Kidney epithelial cell (primary cell): ENCODE measurements at places on chromosomes 7 and 10.

GRCh38 chr10:132684164-132684891 lies 101.6 kb downstream of the NKX6-2 start:
- DNase-seq: no peak

DNA sequence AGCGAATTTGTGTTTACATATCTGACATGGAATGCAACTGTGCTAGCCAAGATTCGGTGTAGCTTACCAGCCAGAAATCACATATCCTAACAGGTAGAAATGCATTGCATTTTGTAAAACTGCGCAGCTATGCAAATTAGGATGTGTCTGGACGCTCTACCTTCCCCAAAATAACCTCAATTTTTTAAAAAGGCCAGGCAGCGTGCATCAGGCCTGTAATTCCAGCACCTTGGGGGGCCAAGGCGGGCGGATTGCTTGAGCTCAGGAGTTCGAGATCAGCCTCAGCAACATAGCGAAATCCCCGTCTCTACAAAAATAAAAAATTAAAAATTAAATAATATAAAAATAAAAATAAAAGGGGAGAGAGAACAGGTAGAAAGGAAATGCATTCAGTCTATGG lies 305.0 kb downstream of the TYW1 start:
- no peak for DNase-seq

- DNase-seq: no peak
These were observed 187.4 kb downstream of the PHTF2 start for GRCh38 chr7:77985974-77986339.

DNA sequence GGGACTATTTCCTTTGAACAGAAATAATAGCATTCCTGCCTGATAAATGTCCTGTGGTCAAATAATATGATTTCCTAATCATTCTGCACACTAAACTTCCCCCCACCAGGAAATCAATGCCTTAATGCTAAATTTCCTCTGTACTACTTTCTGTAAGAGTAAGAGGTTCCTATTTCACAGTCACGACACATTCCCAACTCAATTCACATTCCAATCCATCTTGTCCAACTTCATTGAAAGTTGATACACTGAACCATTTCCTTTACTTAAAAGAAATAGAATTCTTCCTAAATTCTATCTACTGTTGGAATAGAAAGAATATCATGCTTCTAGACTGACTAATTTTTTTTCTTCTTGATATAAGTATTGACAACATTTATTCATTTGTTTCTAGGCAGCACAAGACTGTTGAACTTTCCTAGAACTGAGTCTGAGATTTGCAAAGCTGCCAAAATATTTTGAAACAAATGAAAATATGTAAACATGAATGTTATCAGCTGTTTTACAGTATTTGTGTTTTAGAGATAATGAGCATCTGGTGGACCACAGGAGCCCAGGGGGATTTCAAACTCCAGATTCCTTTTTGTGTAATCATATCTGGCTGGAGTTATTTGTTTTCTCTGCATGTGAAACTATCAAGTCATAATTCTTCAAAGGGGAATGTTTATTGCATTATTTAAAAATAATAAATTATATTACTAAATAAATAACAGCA lies 121.5 kb downstream of the TPST1 start:
- no peak for DNase-seq

- peak; percentile 100 for DNase-seq
These were observed 32.8 kb downstream of the GOLGA7B start for GRCh38 chr10:97882142-97883091.

- no peak for DNase-seq
These were observed 38.1 kb upstream of the HBP1 start for GRCh38 chr7:107130487-107131220.

GRCh38 chr10:8776926-8777622 lies 722.6 kb downstream of the GATA3 start:
- no peak for DNase-seq

GRCh38 chr7:151366880-151367222 lies 25.2 kb downstream of the NUB1 start:
- no peak for DNase-seq

GRCh38 chr10:16986406-16987205 lies 143.0 kb downstream of the CUBN start:
- DNase-seq: peak; percentile 88

GRCh38 chr7:18939771-18940592 lies 177.5 kb downstream of the TWIST1 start:
- DNase-seq: no peak

GRCh38 chr7:54839575-54840213 lies 80.7 kb upstream of the SEC61G start:
- no peak for DNase-seq

DNA sequence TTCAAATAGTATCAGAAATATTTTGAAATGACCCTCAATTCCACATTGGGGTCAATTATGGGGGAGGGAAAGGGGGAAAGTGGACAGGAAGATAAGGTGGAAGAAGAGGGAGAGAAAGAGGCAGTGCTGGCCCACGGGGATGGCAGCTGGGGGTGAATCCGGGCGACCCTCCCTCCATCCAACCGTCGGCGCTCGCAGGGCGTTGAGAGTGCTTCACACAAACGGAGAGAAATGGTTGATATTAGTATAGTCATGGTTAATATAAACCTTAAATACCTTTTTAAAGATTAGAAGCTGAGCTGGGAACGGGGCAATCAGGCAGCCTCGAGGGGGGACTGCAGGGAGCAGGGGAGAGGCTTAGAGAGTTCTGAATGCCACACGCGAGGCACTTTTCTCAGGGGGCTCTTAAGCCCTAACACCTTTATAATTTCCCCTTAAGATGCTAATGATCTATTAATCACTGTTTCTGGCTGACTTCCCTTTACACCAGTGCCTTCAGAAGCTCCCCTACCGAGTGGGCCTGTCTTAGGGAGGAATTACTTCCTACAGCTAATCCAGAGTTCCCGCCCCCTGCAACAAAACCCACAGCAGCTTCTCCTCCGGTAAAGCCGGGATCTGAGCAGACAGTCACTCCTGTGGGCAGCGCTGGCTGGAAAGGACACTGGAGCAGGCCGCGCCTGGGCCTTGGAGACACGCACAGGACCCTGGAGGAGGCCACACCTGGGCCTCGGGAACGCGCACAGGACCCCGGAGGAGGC lies 39.5 kb downstream of the PRKAG2 start:
- DNase-seq: no peak

- DNase-seq: no peak
These were observed 13.2 kb downstream of the PCLO start for GRCh38 chr7:83149466-83149865.

DNA sequence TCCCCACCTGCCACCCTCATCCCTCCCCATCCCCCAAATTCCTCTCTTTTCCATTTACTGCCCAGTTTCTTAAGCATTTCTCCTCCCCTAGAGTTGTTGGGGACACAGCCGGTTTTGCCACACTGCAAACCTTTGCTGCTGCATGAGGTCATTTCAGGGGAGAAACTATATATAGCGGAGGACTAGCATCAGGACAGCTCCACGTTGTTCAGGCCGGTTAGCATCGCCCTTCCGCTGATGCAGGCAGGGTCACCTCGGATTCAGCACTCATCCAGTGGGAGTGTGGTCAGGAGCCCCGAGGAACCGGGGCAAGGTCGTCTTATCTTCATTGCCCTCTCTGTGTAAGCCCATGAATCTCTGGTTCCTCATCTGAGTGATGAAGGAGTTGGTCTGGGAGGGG lies 15.6 kb downstream of the UBTD1 start:
- no peak for DNase-seq

DNA sequence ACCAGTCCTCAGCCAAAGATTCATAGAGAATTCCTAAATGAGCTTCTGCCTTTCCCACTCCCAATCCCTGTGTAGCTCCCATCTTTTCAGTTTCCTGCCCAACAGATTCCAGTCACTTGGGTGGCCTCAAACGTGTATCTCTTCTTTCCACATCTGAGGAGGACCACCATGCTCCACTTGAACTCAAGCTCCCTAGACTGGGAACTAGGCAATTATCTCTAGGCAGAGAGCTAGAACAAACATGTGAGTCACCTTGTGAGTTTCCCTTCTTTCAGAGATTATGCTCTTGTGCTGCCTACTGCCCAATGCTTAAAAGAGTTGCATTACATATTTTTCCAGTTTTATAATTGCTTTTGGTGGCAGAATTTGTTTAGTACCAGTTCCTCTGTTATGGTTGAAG lies 178.0 kb downstream of the MDFIC start:
- peak; percentile 49 for DNase-seq

- peak; percentile 61 for DNase-seq
These were observed 132.3 kb upstream of the ANK3 start for GRCh38 chr10:60521974-60522405.

DNA sequence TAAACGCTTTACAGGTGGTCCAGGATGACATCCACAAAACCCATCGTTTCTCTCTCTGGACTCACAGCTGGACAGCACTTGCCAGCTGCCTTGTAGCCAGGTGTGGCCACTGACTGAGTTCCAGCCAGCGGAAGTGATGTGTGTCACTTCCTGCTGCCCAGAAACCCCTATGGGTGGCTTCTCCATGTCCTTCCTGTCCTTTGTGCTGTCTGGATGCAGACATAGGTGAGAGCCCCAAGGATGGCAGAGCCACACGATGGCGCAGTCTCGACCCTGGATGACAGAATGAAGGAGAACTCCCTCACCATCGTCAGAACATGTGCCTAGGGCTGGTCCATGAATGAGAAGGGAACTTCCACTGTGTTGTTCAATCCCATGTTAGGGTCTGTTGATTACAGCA lies 22.1 kb downstream of the NMT2 start:
- no peak for DNase-seq

DNA sequence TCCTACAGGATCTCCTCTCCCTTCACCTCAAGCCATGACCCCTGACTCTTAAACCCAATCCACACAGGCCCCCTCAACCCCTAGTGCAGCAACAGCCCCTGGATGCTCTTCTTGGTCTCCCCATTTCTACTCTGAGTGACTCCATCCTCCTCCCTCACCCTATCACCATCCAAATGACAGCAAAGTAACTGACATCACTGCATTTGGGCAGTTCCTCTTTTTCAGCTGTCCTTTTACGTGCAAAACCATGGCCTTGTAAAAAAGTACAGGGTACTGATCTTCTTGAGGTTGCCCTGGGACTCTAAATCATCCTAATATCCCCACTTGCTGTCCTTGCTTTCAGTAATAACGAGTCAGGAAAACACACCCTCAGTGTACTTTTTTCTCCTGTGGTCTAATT lies 454.9 kb downstream of the ADRA2A start:
- no peak for DNase-seq

DNA sequence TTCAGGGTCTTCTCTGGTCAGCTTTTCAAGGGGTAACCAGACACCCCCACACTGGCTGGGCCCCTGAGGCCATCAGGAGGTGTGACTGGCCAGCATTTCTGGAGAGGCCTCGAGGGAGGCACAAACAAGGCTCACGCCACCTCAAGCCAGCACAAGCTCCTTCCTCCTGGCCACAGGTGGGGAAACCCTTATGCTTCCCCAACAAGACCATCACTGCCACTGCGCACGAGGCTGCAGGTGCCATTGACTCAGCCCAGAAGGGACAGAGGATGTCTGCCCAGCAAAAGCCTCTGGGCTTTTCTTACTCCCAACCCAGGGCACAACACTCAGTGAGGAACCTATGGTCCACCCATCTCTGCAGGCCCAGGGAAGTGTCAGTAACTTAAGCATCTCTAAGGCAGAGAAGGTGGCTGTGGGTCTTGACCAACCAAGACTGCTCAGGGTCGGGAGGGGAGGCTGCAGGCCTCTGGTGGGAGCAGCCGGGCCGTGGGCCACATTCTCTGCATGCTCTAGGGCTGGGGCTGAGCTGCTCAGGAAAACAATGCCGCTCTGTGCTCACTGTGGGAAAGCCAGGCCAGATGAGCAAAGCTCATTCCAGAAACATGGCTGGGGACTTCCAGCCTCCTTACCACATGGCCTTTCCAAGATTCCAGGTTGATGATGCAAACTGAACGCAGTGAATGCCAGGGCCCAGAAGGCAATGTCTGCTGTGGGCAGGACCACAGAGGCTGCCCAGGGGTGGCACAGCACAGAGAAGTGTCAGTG lies 24.2 kb upstream of the RASSF4 start:
- DNase-seq: peak; percentile 89

DNA sequence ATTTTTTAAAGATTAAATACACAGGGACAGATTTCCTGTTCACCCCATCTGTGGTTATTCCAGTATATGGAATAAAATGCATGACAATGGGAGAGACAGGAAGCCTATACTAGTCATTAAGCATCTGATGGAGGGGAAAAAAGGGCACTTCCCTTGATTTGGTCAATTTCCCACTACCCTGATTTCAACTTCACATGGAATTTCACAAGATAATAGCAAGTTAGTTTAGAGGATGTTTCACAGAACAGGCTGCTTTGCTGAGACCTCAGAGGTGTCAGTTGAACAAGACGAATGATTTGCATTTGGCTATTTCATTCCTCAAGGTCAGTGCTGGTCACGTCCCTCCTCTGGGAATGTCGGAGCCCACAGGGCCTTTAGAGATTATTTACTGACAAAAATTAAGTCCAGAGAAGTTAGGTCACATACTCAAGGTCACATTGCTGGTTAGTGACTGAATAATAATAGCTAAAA lies 4.7 kb upstream of the ITPRIP start:
- DNase-seq: no peak

DNA sequence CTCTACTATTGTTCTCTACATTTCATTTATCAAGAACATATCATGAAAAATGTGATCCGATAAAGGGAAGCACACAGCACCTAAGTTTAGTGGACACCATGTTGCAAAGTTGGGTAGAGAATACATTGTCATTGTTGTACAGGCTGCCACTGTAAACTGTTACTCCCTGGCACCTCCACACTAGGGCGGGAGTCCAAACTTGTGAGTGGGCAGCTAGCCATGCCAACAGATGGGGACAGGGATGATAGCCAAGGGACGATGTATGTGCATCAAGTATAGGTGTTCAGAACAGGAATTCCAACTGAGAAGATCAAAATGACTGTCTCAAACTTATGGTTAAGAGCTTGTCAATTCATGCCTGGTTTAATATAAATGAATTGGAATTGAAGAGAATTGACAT lies 31.1 kb upstream of the COMMD3 start:
- DNase-seq: no peak

- DNase-seq: no peak
These were observed 76.6 kb upstream of the RHOBTB1 start for GRCh38 chr10:61020420-61021158.

DNA sequence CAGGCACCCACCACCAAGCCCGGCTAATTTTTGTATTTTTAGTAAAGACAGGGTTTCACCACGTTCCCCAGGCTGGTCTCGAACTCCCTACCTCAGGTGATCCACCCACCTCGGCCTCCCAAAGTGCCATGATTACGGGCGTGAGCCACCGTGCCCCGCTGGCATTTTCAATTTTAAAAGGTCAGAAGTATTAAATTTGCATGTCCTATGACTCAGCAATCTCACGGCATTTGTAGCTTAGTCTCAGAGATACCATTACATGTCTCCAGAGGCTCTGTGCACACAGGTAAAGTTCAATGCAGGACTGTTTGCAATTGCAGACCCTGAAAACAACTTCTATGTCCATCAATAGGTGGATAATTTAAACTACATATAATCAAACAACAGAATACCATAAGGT lies 99.2 kb downstream of the DLG5 start:
- no peak for DNase-seq

- no peak for DNase-seq
These were observed 273.1 kb downstream of the PHTF2 start for GRCh38 chr7:78071491-78072200.
